ENCODE measurements at places on chromosomes 4 and X. TPM values are rescaled to one million over a fixed set of nuclear protein-coding genes. Genes with fewer than 3 reads are reported as not detected.
A peak's percentile ranks its signal among the peaks of the same experiment; 100 is the strongest.

ODAM gene
- total RNA-seq, result not detected

FAM13A gene
- total RNA-seq, result 17.2 TPM

LONRF3 gene
- 3.1 TPM for total RNA-seq

POU3F4 gene
- total RNA-seq, result not detected

SPATA4 gene
- total RNA-seq, result 0.20 TPM

- H3K4me3 ChIP-seq, result peak overlapping the region; percentile 24
- no peak for DNase-seq
- H3K27me3 ChIP-seq, result no peaks in the 10 kb centered on the region
Measured at GRCh38 chrX:50812995-50813842, 775 bp downstream of the SHROOM4 start.

DNA sequence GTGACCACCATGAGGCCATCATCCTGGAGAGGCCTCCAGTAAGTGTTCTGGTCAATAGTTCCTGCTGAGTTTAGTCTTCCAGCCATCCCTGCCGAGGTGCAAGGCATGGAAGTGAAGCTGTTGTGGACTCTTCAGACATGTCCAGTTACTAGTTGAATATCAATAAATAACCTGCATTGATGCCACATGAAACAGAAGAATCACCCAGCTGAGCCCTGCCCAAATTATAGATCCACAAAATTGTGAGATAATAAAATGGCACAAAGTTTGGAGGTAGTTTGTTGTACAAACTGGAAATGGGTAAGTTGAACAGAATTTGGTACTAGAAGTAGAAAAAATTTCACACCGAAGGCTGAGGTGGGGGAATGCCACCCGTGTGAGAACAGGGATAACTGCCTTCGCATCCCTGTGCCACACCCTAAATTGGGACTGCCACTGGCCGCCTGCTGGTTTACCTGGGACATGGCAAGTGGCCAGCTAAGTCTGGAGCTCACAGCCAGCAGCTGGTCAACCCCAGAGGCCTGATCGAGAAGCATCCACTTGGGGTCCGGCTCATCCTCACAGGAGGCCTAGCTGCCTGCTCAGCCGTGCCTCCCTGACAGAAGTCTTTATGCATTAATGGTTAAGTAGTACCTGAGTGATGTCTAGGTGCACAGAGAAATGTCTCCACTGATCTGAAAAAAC is 184.5 kb downstream of the SPRY1 start:
- H3K36me3 ChIP-seq, result no peaks in the 10 kb centered on the region
- H3K27me3 ChIP-seq, result no peaks in the 10 kb centered on the region
- no peaks in the 10 kb centered on the region for H3K4me1 ChIP-seq

DNA sequence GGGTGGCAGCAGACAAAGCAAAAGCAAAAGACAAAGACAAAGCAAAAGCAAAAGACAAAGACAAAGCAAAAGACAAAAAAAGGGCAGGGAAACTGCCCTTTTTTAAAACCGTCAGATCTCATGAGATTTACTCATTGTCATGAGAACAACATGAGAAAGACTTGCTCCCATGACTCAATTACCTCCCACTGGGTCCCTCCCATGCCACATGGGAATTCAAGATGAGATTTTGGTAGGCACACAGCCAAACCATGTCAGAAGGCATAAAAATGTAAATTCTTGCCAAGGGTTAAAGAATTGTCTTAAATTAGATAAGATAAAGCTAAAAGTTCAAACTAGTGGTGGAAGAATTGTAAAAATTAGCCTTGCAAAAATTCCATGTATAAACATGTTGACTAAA is 419.7 kb downstream of the TRAM1L1 start:
- no peaks in the 10 kb centered on the region for H3K36me3 ChIP-seq
- H3K4me3 ChIP-seq, result no peak overlapping the region
- DNase-seq, result no peak
- H3K27me3 ChIP-seq, result no peaks in the 10 kb centered on the region
- no peaks in the 10 kb centered on the region for H3K4me1 ChIP-seq

DNA sequence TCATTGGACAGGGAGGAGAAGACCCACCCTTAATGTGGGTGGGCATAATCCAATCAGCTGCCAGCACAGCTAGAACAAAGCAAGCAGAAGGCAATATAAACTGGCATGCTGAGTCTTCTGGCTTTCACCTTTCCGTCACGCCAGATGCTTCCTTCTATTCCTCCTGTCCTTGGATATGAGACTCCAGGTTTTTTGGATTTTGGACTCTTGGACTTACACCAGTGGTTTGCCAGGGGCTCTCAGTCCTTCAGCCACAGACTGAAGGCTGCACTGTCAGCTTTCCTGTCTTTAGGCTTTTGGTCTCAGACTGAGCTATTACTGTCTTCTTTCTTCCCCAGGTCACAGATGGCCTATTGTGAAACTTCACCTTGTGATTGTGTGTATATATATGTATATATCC is 32.2 kb upstream of the UGT2B4 start:
- H3K27ac ChIP-seq, result no peak overlapping the region
- no peaks in the 10 kb centered on the region for H3K4me1 ChIP-seq
- H3K27me3 ChIP-seq, result no peaks in the 10 kb centered on the region

DNA sequence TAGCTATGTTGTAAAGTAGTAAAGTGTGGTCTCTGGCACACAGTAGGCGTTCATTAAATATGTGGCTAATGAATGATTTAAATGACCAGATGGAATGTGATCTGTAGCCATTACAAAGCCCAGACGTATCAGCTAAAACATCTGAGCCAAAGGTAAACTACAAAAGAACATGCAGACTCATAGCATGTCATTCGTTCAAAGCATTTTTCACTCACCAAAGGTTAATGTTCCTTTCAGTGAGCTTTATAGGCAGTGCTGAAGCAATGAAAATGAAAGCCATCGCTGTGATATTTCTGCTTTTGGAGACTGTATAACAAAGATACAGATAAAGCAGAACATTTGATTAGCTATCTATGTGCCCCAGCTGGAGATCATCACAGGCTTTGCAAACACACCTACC is 50.5 kb downstream of the F9 start:
- no peaks in the 10 kb centered on the region for H3K4me1 ChIP-seq
- no peak for DNase-seq
- H3K27ac ChIP-seq, result no peak overlapping the region
- H3K36me3 ChIP-seq, result no peaks in the 10 kb centered on the region
- H3K27me3 ChIP-seq, result no peaks in the 10 kb centered on the region
- no peak overlapping the region for H3K4me3 ChIP-seq

DNA sequence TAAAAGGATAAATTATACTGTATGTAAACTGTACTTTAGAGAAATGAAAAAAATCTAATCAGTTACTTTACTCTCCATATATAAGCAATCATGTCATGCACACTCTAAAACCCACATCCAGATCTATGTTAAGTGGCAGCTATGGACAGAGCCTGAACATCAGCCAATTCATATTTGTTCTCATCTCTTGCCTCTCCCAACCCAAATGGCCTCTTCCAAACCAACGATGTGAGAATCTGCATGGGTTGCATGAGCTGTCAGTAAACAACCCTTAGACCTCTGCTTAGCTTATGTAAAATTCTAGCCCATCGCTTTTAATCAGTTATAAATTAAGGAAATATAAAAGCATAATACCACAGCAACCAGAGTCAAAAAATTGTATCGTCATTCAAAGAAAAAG is 288.7 kb upstream of the INTU start:
- no peak overlapping the region for H3K27ac ChIP-seq
- H3K4me1 ChIP-seq, result no peaks in the 10 kb centered on the region
- no peak overlapping the region for H3K4me3 ChIP-seq

DNA sequence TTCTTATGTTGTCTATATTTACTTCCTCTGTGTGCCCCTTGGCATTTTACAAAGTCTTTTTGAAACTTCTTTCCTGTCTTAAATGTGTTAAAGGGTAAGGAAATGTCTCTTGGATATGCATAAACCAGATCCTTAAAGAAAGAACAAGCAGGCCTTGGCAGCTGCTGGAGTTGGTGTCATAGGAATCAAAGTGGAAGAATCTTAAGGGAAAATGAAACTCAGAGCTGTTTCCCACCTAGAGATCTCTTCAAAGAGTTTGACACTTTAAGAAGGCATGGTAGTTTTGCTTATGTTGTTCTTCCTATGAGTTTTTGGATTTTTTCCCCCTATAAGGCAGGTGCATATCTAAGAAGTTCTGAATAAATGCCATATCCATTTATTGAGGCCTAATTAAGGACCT is 37.0 kb upstream of the CWH43 start:
- no peak for DNase-seq
- H3K4me1 ChIP-seq, result peaks cover 24% of the 10 kb centered on the region
- H3K36me3 ChIP-seq, result no peaks in the 10 kb centered on the region
- no peak overlapping the region for H3K27ac ChIP-seq
- H3K27me3 ChIP-seq, result no peaks in the 10 kb centered on the region

DNA sequence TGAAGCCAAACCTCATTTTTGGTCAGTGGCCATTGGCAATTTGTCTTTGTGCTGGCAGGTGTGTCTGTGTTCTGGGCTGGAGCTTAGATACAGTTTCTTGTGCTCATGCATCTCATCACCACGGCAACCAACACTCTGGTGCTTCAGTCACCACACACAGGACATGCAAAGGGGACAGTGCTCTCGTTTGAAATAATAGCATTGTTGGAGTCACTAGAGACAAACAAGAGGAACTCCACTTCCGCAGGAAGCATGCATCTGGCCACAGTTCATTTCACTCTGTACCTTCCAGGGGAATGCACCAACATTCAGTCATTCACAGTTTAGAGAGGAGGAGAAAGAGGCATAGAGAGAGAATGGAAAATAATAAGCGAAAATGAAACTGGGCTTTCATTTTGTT is 267.4 kb downstream of the ANK2 start:
- H3K36me3 ChIP-seq, result no peaks in the 10 kb centered on the region
- DNase-seq, result no peak
- no peak overlapping the region for H3K4me3 ChIP-seq
- H3K4me1 ChIP-seq, result peaks cover 7% of the 10 kb centered on the region

DNA sequence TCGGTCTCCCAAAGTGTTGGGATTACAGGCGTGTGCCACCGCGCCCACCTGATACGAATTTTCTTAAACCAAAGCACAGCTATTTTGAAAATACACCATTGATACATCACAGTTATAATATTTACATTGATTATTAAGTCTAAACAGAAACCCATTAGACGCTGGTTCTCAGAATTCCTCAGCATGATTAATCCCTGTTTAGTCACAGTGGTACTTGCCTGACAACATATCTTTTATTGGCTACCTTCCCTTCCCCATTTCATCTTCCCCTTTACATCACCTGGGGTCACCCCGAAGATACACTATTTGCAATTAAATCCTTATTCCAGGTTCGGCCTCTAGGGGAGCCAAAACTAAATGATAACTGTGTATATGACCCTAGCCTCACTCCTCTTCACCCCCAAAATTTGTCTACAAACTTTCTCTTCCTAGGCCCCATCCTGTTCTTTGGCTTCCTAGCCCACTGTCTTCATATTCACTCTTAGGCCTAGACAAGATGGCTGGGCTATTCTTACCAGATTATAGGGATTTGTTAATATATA is 36.8 kb upstream of the IL1RAPL1 start:
- no peaks in the 10 kb centered on the region for H3K27me3 ChIP-seq
- H3K4me3 ChIP-seq, result no peak overlapping the region
- no peak overlapping the region for H3K27ac ChIP-seq
- no peaks in the 10 kb centered on the region for H3K36me3 ChIP-seq
- DNase-seq, result no peak

- no peaks in the 10 kb centered on the region for H3K36me3 ChIP-seq
- no peak for DNase-seq
- H3K27ac ChIP-seq, result no peak overlapping the region
- no peaks in the 10 kb centered on the region for H3K27me3 ChIP-seq
- no peak overlapping the region for H3K4me3 ChIP-seq
- no peaks in the 10 kb centered on the region for H3K4me1 ChIP-seq
Measured at GRCh38 chr4:150982557-150983233, 32.4 kb downstream of the LRBA start.

DNA sequence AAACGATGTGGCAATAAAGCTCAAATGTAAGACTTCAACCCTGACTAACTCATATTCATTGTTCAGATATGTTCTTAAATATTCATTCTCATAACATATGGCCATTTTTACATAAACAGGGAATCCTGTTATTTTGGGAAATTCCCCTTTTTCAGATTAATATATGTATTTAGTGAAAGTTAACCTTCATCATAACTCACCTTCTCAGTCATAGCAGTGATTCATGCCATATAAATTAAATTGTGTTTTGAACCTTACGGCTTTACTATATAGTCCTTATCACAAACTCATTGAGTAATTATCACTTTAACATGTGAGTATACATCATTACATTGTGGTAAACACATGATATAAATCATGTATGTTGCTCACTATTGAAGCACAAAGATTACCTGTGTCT is 392.5 kb upstream of the TRAM1L1 start:
- H3K27me3 ChIP-seq, result no peaks in the 10 kb centered on the region
- H3K4me3 ChIP-seq, result no peak overlapping the region
- no peak overlapping the region for H3K27ac ChIP-seq
- H3K36me3 ChIP-seq, result no peaks in the 10 kb centered on the region

DNA sequence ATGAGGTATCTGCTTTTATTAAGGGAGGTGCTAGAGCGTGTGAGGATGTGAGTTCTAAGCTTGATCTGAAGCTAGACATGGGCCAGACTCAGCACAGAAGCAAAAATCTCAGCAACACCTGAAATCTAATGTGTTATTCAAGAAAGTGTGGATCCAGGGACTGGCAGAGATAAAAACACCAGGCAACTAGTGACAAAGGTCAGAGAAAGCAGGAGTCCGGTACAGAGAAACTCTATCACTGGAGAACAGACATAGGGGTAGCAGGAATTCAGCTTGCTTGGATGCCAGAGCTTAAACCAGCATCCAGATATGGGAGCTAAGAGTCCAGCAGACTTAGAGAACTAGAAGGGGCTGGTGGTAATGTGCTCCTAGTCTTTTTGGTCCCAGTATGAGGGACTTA is 34.0 kb downstream of the VCX start:
- no peaks in the 10 kb centered on the region for H3K4me1 ChIP-seq
- no peak overlapping the region for H3K27ac ChIP-seq
- DNase-seq, result no peak
- H3K36me3 ChIP-seq, result no peaks in the 10 kb centered on the region
- H3K27me3 ChIP-seq, result no peaks in the 10 kb centered on the region
- no peak overlapping the region for H3K4me3 ChIP-seq

DNA sequence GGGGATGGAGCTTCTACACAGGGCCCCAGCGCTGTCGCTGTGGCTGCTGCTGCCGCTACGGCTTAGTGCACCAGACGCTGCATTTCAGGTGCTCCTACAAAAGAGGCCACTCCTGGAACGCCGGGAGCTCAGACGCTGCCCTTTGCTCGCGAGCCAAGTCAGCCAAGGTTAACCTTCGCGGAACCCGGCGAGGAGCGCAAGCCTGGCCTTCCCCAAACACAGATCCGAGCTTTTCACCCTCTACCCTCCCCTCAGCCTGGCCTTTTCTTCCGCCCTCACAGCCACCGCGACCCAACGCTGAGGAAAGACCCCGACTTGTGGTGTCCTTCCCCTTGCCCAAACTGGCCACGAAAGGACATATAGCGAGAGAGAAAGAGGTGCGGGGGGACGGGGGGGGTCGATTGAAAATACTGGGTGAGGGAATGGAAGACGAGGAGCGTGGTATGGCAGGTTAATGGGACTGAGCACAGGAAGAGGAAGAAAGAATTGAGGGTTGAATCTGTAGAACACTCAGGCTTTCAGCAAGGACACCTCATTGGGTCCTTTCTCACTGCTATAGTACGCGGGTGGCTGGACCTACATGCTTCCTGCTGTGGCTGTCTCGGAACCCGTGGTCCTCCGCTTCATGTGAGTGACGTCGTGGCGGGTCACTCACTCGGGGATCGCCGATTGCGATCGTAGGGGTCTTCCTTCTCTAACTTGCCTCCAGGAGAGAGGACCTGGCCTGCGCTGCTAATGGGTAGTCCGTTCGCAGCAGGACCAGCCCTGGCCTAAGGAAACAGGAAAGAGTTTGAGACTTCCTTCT is at the start of the genes AIMP1 and TBCK:
TSS of gene AIMP1 (plus strand) at position 583 of the 805 bp plus-strand sequence. CDS start 8,460 bp downstream, outside the sequence.
TSS of gene TBCK (minus strand) at position 242 of the 805 bp plus-strand sequence. CDS start 7,249 bp downstream, outside the sequence.
- no peaks in the 10 kb centered on the region for H3K36me3 ChIP-seq
- H3K27ac ChIP-seq, result peak within 1 kb of the TSS; percentile 74
- H3K27me3 ChIP-seq, result no peaks in the 10 kb centered on the region
